IPS DF 19.7 (cell line): ENCODE measurements at places on chromosomes 12 and 14.

- no peak for DNase-seq
Observed at GRCh38 chr12:88946372-88946997, 366.2 kb upstream of the KITLG start.

DNA sequence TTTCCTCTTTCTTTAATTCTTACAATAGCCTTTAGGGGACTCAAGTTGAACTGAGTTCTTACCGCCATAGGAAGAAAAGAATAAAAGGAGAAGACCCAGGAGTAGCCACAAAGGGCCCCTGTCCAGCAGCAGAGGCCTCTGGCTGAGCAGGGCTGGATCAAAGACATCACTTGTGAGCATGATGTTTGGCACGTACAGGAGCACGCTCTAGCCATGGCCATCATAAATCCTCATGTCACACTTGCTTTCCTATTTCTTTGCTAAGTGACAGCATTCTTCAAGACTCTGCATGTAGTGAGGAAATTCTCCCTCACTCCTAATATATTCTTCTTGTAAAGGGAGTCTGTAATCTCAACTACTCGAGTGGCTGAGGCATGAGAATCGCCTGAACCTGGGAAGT lies 15.7 kb downstream of the CLEC4C start:
- no peak for DNase-seq

DNA sequence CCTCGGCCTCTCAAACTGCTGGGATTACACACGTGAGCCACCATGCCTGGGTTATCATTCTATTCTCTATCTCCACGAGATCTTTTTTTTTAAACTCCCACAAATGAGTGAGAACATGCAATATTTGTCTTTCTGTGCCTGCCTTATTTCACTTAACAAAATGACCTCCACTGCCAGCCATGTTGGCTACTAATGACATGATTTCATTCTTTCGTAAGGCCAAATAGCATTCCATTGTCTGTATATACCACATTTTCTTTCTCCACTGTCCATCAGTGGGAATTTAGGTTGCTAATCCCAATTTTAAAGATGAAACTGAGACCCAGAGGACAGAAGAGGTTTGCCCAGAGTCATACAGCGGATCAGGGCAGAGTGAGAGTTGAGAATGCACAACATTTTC lies 10.9 kb upstream of the TRPV4 start:
- DNase-seq: no peak

- DNase-seq: no peak
Observed at GRCh38 chr14:49541049-49541448, 45.1 kb downstream of the RPS29 start.

GRCh38 chr12:89450907-89451306 lies 73.7 kb downstream of the GALNT4 start:
- no peak for DNase-seq
